Breast epithelium (tissue), 4 donors: ENCODE measurements at places on chromosomes 2 and 18. TPM values are rescaled to one million over a fixed set of nuclear protein-coding genes. Genes with fewer than 3 reads are reported as not detected.

CXCR1 gene
- total RNA-seq = 0.16 TPM

LTBP1 gene
- 17.4 TPM for total RNA-seq

GRCh38 chr2:98487101-98487805 lies 42.6 kb downstream of the INPP4A start:
- no peak for DNase-seq

DNA sequence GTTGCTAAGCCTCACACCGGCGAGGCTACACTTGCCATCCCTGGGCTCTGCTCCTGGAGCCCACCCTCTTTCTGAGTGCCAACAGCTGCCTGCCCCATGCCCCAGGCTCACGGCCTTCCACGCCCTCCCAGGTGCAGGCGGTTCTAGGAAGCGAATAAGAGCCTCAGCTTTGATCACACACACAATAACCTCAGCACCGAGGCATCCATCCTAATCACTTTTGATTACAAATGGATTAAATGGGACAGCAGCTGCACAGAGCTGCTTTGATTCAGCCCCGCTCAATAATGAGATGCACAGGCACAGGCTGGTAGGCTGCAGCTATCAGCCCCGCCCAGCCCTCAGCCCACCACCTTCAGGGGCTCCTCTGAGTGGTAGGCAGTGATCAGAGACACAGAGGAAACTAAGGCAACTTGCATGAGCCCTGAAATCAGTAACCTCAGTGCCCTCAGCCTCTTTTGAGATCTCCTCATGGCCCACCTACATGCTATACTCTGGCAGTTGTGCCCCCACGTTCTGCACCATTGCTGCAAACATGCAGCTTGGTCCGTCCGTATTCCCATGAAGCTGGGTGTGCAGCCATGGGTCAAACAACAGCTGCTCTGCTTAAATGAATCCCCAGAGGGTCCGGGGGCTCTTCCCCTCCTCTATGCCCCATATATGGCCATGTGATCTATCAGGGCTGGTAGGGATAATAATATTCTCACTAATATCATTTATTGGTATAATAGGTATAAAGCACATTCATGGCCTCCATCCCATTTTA lies 171.4 kb downstream of the SETBP1 start:
- no peak for DNase-seq

SRD5A2 gene
- not detected for total RNA-seq

GRCh38 chr2:70999362-70999761 lies 4.7 kb upstream of the TEX261 start:
- DNase-seq = no peak

DNA sequence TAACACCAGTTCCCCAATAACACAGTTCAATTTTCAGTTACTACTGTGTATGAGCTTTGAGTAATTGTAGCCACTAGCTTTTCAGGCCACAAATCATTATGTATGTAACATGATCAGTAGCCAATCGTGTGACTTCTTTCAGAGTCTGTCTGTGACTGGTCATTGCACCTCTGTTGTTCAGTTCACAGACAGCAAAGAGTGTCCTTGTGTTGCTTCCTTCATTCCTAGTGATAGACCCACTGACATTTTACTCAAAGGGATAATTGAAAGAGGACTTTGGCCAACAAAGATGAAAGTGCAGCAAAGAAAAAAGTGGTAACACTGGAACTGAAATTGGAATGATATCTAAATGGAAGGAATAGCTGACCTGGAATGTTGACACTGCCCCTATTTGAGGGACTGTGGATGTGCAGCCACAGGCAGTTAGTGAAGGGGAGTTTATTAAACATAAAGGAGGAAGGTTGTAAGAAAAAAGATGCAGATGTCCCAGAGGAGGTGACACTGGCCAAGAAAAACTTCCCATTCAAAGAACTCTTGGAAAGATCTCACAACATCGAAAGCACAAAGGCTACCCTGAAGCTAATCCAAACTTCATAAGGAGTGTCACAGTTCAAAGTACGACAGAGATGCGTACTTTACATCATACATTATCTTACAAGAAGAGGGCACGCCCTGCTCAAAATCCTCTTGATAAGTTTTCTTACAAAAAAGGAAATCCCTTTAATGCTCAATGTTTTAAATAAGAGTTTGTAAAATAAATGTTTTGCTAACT lies 19.3 kb downstream of the TTC39C start:
- no peak for DNase-seq

- no peak for DNase-seq
Observed at GRCh38 chr2:158228943-158229508, 127.3 kb downstream of the UPP2 start.

DNA sequence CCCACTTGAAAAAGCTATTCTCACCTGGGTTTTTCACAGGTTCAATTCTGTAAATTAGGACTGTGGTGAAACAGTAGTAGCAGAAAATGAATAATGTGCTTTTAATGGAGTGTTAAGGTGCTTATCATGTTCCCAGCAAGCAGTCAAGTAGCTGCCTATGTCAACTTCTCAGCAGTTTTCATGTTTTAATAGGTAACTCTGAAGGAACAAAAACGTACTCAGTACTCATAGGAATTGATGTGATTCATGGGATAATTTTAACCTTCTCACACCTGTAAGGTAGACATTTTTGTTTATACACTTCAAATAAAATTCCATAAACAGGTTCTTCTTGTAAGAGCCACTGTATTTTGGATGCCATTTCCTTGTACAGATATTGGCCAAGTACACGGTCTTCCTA lies 801.6 kb downstream of the MBD2 start:
- DNase-seq = no peak

VIL1 gene
- not detected for total RNA-seq

CYS1 gene
- total RNA-seq = 1.3 TPM

GRCh38 chr2:11473659-11474433 lies 7.9 kb upstream of the E2F6 start:
- no peak for DNase-seq

LYPD6 gene
- total RNA-seq = 17.7 TPM

DNA sequence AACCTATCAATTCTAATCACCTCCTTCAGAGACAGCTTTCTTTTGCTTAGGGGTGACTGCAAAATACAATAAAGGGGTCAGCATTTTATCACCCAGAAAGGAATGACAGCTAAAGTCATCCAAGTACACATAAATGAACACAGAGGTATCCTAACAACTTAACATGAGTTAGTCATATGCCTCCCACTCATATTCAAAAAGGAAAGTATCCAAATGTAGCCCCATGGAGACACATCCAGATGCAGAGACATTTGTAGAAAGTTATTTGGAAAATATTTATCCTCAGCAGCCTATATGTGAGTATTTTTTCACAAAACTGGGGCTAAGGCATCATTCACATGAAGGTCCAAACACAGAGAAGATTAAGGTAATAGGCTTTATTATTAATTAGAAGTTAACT lies 1579.7 kb upstream of the SLC39A10 start:
- DNase-seq = no peak

GRCh38 chr2:170235860-170236679 lies 58.1 kb downstream of the MYO3B start:
- no peak for DNase-seq

GRCh38 chr2:112118148-112118547 lies 20.0 kb upstream of the FBLN7 start:
- no peak for DNase-seq

- DNase-seq = no peak
Observed at GRCh38 chr2:233976087-233976486, 58.9 kb downstream of the TRPM8 start.

GRCh38 chr2:223865907-223866508 lies 28.6 kb upstream of the AP1S3 start:
- no peak for DNase-seq

CCBE1 gene
- 4.9 TPM for total RNA-seq

GRCh38 chr2:62036761-62037250 lies 131.3 kb downstream of the COMMD1 start:
- no peak for DNase-seq

DNA sequence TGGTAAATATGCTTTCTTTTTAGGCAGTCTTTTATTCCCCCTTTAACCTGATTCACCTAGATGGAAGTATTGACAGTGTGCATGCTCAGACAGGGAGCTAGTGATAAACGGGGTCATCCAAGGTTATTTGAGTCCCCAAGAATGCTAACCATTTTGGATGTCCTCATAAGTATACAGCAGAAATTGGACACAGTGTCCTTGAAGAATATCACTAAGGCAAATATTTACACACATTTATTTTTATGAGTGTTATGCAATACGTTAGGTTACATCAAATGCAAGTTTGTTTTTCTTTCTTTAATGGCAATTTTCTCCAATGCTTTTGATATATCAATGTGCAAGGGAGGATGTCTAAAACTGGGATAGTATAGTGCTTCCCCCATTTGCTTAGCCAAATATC lies 23.6 kb downstream of the CNTNAP5 start:
- DNase-seq = no peak

- DNase-seq = no peak
Observed at GRCh38 chr2:50763776-50764175, 268.2 kb downstream of the NRXN1 start.

DNA sequence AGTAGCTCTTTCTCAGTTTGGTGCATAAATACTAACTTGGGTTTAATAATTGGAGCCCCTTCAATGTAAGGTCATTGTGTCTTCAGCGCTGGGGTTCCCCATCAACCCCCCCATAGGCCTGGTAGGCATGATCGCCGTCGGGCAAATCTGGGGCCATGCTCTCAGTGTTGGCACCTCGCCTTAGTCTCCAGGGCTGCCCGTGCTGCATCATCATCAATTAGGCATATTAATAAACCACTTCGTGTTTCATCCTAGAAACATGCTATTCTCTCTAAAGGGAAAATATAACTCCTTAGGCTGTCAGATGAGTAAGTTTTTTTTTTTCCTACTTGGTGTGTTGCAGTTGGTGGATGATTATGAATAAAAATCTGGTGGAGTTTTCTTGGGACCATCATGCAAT lies 96.7 kb upstream of the IL1R2 start:
- no peak for DNase-seq

- no peak for DNase-seq
Observed at GRCh38 chr2:8457092-8457481, 224.8 kb upstream of the ID2 start.

GRCh38 chr18:79983793-79984192 lies 4.6 kb downstream of the TXNL4A start:
- DNase-seq = no peak

DNA sequence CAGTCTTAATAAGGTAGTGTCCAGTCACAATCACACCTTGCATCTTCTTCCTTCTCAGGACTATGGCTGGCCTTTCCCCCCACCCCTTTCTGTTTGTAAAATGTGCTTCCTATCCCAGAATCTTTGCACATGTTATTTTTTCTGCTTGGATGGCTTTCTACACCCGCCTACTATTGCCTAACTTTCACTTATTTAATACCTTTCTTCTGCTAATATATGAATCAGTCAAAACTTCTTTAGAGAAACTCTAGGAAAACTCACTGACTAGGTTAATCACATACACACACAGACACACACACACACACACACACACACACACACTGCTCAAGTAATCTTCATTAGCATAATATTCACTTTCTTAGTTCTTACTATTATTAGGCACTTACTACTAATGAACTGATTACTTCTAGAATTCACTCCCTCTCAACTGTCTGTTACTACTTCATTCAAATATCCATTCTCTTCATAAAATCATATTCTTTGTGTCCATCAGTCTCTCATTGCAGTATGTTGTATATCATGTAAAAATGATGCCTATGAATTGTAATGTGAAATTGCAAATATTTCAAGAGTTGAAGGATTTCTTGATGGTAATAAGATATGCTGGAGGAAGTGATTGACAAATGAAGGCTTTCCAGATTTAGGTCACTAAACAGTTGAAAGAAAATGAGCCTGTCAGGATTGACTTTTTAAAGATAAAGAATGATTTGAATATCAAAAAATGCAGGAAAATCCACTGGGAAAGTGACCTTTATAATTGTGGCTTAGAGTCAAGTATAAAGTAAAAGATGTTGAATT lies 51.2 kb downstream of the CLIP4 start:
- DNase-seq = no peak
